ENCODE measurements at places on chromosomes 3 and 15.
A peak's percentile ranks its signal among the peaks of the same experiment; 100 is the strongest.

DNA sequence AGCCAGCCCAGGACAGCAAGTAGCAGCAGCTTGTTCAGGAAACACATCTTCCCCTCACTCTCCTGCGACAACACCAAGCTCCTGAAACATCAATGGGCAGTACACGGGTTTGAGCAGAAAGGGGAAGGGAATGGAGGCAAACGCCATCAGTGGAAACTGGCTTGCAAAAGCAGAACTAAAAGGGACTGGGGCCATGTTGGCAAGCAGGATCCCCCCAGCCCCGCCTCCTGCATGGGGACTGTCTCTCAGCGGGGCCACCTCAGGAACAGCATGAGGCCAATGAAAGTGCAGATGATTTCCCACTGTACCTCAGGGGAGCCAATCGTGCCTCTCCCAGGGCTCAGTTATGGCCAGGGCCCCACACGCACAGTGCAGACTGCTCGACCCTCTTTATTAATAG lies 6.8 kb downstream of the CDAN1 start:
- DNase-seq: no peak

DNA sequence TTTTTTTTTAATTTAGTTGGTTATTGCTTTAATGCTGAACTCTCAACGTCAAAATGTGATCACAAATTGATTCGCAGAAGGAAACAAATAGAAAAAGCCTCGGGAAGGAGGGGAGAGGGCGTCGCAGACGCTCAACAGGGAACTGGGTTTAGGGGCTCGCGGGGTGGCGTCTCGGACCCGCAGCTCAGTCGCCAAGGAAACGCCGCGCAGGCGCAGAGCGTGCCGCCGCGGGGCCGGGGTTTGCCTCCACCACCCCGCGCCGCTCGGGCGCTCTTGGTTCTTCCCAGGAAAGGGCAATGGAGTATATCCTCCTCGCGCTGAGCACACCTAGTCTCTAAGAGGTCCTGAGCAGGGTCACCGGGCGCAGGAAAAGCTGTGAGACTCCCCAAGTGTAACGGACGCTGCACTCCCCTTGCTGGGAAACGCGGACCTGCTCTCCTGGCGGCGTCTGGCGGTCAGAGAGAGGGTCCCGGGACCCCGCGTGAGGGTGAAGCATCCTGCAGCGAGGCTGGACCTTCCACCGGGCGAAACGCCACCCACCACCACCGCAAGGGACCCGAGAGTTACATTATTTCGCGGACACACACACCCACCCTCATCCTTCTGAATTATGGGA lies 753 bp downstream of the PLCH1 start:
- DNase-seq: peak; percentile 50

DNA sequence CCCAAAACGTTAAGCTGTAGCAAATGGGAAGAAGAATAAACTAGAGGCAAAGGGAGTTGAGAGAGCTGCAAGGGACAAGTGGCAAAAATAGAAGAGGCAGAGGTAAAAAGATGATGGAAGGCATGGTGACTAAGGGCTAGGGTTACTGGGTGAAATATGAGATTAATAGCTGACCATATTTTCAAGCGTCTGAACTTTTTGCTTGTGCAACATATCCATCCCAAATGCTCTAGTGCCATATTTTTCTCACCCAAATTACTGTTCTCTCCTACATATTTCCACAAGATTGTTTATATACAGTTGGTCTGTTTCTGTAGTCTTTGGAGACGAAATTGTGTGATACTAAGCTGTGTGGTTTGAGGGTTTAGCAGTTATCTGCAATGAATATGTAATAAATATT lies 145.5 kb downstream of the GMNC start:
- no peak for DNase-seq

DNA sequence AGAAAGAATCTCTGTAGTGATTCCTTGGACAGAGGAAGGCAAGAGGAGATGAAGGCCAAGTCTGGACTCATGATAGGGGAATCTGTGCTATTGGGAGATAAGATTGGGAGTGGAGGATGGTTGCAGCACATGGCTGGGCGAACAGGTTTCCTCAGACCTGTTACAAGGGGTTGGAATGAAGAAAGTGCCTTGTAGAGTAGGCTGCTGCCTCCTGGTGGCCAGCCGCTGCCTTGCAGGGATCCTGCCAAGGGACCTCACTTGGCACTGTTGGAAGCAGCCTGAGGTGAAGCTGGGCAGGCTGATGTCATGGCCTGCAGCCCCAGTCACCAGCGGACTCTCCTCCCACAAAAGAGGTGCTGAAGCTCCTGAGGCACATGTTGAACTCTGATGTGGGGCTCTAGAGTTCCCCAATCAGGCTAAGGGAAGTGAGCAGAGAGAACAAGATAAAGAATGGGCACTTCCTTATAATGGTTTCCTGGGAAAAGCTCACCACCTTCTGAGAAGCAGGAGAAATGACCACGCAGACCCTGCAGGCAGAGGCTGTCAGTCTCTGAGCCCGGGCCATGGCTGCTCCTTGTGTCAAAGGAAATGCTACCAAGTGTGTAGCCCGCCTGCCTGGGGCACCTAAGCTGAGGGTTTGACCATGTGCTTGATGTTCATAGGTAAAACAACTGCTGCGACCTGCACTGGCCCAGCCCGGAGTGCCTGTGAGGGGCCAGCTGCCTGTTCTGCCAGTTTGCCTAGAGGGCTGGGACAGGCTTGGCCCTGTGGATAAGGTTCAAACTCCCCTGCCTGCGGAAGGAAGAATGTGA lies 1.6 kb upstream of the TEX264 start:
- DNase-seq: peak; percentile 86

GRCh38 chr15:48331796-48332641 lies 790 bp downstream of the DUT start:
- DNase-seq: peak; percentile 80

DNA sequence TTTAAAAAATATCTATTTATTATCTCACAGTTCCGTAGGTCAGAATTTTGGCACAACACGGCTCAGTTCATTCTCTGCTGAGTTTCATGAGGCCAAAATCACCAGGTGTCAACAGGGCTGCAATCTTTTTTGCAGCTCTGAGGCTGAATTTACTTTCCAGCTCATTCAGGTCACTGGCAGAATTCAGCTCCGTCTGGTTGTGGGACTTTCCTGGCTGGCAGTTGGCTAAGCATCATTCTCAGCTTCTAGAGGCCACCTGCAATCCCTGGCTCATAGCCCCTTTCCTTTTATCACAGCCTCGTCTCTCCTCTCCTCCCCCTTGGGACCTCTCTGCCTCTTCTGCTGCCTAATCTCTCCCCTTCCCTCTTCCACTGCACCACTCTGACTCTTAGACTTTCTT lies 174.0 kb upstream of the WNT5A start:
- no peak for DNase-seq

GRCh38 chr3:179624451-179624850 lies 19.9 kb downstream of the NDUFB5 start:
- no peak for DNase-seq

DNA sequence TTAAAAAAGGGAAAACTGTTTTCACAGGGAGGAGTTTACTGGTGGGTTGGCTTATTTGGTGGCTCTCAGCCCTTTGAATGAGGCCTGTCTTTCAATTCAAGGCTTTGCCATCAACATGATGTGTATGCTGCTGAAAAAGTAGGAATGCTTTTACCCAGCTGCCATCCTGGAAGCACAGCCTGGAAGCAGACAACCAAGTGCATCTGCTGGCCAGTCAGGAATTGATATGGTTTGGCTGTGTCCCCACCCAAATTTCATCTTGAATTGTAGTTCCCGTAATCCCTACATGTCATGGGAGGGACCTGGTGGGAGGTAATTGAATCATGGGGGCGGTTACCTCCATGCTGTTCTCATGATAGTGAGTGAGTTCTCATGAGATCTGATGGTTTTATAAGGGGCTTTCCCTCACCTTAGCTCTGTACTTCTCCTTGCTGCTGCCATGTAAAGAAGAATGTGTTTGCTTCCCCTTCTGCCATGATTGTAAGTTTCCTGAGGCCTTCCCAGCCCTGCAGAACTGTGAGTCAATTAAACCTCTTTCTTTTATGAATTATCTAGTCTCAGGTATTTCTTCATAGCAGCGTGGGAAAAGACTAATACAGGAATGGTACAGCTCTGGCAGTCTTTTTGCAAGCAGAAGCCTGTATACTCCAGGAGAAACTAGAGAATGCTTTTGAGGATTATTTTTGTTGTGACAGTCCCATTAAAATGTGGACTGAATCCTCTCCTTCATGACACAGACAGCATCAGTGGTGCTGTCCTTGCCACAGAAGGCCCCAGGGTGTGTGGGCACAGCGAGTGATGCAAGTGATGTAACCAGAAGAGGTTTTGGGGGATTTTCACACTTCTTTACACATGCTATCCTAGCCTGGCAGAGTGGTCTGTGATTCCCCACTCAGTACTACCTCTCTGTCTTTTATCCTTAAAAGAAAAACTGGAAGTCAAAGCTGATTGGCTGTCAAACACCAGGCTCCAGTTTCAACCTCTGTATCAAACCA lies 20.0 kb downstream of the PLCL2 start:
- no peak for DNase-seq

DNA sequence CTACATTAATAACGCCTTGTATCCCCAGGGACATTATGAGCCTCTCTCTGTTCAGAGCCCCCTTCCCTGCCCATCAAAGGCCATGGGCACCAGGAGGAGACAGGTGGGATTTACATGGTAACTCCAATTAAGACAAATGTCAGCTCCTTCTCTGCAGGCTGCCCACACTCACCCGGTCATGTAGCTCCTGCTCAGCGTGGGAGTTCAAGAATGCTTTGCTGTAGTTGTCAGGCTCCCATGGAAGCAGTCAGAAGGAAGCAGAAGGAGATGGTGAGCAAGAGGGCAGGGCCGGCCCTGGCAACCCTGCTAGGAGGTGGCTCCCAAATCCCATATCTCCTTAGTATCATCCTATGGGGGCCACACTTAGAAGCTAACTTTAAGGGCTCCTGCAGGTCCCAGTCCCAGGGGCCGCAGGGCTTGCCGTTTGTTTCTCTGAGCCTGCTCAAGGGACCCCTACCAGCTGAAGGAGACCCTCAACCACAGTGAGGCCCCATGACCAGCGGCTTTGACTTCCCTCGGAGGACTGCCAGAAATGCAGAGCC lies 218.4 kb upstream of the TLE3 start:
- no peak for DNase-seq

- DNase-seq: peak; percentile 35
Observed at GRCh38 chr3:59483191-59483590, 433.4 kb upstream of the CFAP20DC start.

DNA sequence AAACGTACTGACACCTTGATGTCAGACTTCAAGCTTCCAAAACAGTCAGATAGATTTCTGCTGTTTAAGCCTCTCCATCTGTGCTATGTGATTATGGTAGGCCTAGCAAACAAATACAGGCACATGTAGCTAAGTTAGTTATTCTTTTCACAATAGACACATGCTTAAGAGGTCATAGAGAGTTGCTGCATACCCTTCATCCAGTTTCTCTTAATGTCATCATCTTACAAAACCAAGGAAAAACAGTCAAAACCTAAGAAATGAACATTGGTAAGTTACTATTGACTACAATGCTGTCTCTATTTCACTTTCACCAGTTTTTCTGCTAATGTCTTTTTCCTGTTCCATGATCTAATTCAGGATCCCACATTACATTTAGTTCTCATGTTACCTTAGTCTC lies 946.8 kb downstream of the TUSC7 start:
- no peak for DNase-seq

DNA sequence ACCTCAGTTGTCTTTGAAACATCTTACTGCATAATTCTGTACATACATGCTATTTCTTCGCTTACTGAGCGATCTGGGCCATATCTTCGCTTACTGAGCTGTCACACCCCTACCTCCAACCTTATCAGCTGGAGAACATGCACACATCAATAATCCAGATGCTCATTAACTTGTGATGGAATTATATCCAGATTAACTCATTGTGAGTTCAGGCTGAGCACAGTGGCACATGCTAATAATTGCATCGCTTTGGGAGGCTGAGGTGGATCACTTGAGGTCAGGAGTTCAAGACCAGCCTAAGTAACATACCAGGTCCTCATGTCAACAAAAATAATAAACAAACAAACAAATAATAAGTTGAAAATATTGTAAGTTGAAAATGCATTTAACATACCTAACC lies 19.3 kb upstream of the ANXA2 start:
- no peak for DNase-seq

GRCh38 chr15:39106950-39107349 lies 473.9 kb upstream of the THBS1 start:
- no peak for DNase-seq

GRCh38 chr3:150770681-150771080 lies 7.7 kb upstream of the SIAH2 start:
- no peak for DNase-seq

GRCh38 chr3:54853573-54854404 lies 74.1 kb downstream of the LRTM1 start:
- peak; percentile 50 for DNase-seq

DNA sequence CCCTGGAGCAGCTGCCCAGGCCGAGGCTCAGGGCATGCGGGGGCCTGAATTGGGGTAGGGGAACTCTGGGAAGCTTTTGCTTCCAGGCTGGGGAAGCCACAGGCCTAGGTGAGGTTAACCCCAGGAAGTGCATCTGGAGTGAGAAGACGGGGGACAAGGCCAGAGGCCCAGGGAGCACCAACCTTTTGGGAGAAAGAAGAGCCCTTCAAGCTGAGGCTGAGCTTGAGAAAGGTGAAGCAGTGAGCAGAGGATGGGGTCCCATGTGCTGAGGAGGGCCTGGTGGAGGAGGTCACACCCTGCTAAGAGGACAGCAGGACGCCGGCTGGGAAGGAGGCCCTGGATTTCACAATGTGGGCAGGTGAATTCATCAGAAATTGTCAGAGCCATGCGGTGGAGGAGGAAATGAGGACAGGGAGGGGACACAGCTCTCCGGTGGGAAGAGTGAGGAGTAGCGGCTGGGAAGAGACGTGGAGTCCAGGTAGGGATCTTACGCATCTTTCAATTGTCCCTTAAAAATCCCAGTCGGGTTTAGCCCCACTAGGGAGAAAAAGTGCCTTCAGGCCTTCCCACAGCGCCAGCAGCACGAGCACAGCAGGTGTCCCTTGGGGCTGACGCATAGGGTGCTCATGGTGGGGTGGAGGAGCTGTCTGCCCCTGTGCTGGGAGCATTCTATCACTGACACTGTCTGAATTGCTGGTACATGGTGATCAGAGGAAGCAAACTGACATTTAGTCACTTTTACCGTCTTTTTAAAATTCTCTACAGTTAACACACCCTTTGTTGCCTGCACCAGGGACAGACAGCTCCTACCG lies 50.9 kb downstream of the HCN4 start:
- DNase-seq: no peak

DNA sequence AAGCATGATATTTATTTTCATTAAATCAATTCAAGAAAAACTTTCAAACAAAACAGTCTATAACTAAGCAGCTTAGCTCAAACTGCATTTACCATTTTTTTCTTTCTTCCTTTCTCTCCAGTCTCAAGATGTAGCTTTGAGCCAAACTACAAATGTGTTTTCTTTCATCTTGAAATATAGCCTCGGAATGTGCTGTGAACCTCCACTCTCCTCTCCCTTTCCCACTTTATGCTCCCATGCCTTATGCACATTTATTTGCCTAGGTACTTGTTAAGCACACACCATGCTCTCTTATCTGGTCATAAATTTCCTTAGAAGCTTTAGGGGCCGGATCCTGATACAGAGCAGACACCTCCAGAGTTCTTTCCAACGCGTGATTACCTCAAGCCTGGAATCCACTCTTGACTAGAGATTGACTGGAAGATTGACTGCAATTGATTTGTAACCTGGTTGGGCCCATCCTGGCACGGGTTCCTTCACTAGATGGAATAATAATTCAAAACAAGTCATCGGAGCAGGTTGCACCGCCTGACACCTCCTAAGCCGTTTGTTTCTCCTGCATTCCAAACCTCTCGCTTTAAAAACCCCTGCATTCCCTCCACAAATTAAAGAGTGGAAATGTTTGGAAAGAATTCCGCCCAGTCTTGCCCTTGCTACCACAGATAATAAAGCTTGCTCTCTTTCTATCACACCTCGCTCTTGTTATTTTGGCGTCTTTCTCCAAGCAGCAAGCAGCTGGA lies 344.7 kb downstream of the CHL1 start:
- DNase-seq: no peak

Measured in activated CD4-positive, alpha-beta T cell treated with anti-CD3 and anti-CD28 coated beads, Interleukin-2, Interleukin-4, amounts not matched to agents 100 ng/mL and 50 ng/mL, durations not matched to agents 16 hours and 8 hours (primary cell).